ENCODE measurements at places on chromosomes 1 and 21.

DNA sequence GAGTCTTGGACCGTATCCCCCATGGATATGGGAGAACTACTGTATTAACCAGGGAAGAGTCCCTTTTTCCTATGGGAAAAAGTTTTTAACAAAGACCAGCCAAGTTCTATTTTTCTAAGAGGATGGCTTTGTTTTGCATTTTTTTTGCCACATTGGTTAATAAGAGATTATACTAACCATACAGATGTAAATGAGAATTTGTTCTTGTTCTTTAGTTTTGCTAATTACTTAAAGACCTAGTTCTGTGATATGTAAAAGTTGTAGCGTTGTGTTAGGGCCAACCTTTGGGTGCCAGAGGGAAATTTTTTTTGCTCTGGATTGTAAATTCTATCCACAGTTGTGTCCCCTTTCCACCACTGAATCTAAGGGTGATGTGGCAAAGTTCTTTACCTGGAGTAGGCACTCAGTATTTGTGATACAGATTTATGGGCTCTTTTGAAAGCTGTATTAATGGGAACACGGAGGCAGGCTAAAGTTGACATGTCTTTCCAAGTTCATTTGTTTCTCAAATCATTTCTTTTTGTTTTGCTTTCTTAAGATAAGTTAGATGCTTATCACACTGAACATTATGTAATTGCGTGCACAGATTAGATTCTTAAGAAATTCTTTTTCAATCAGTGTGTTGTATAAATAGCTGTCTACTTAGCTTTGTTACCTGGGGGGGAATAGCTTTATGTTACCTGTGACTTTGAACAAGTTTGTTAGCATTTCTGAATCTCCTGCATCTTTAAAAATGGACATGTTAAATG, 2.9 kb downstream of the SOAT1 start:
- no peak for DNase-seq

DNA sequence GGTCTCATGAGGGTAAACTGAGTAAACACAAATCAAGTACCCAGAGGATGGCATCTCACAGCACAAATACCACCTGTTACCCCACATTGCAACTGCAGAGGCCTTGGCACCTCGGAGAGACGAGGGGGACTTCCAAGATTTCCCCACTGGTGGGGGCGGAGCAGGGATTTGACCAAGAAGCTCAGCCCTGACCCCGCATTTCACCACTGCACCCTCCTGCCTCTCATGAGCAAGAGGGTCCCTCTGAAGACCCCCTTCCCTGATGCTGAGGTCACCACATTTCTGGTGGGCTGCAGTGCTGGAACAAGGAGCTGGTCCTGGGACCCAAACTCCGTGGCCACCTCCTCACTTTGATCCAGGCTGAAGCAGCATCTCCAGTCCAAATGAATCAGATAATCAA, 342.4 kb downstream of the NPHP4 start:
- DNase-seq, result no peak

DNA sequence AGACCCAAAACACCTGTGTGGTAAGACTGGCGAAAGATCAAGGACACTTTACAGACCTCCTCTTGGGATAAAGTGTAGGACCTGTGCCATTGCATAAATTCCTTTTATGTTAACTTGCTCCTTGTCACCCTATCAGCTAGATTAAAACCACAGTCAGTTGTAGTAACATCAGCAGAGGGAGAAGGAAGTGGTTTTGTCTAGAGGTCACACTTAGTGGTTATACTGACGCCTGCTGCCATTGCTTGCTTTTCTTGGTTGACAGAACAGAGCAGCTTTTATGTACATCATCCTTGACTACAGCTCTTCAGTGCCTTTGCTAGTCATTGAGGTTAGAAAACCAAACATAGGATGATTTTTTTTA, 101.4 kb downstream of the PBX1 start:
- no peak for DNase-seq

DNA sequence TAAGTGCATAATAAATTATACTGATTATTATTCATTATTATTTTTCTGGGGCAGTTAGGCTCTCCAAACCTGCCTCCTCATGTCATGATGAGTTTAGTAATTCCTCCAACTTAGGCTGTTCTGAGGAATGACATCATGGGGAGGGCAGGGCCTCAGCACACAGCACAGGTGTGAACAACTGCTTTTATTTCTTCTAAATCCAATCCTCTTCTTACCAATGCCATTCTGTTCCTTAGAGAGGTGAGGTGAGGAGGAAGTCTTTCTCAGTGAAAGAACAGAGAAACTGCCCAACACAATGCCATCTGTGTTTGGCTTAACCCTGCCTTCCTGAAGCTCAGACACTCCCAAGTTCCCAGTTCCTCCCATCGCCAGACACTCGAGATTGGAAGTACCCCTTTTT, 45.4 kb upstream of the WASF2 start:
- DNase-seq, result no peak

- no peak for DNase-seq
Observed at GRCh38 chr21:25845729-25846256, 111.0 kb downstream of the GABPA start.

GRCh38 chr21:35291973-35292627, 243.0 kb upstream of the RUNX1 start:
- no peak for DNase-seq

DNA sequence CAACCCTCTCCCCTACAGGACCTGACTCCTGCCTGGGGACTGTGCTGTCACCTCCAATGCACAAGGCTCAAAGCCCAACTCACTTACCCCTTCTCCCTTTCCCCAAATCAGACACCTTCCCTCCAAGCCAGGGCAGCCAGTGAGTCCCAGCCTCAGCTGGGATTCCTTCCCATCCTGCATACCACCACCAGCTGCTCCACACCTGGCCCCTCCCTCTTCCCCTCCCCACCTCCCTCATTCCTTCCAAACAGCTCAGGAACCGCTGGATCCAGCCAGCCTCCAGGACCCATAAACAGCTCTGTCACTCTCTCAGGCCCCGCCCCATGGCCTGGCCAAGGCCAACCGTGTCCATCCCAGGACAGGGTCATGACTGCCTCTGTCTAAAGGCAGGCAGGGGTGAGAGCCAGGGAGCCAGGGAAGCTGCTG, 41.4 kb downstream of the ACOT7 start:
- DNase-seq, result no peak

GRCh38 chr1:225813214-225813964, 3.5 kb downstream of the EPHX1 start:
- no peak for DNase-seq

DNA sequence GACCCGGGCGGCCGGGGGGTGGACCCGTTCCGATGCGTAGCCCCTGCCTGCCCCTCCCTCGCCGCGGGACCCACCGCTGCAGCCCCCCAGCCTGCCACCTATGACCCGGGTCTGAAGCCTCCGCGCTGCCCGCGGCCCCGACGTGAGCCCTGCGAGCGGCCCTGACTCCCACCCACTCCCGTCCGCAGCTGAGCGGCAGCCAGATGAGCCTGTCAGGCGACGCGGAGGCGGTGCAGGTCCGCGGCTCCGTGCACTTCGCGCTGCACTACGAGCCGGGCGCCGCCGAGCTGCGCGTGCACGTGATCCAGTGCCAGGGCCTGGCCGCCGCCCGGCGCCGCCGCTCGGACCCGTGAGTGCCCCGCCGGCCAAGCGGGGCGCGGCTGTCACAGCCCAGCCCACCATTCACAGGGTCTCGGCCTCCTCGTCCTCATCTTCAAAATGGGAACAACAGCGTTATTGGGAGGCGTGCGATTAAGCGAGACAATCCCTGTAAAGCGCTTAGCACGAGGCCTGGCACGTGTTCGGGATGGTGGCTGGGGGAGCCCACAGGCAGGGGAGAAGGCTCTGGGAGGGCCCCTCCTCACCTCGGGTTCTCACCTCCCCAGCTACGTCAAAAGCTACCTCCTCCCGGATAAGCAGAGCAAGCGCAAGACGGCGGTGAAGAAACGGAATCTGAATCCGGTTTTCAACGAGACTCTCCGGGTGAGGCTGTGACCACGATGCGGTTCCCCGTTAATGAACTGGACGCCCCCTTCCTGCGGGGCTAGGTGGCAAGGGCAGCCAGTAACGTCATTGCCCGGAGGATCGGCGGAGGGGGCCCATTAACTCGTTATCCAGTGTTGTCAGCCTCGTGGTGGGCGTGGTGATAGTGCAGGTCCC, 8.2 kb downstream of the SYTL1 start:
- no peak for DNase-seq

DNA sequence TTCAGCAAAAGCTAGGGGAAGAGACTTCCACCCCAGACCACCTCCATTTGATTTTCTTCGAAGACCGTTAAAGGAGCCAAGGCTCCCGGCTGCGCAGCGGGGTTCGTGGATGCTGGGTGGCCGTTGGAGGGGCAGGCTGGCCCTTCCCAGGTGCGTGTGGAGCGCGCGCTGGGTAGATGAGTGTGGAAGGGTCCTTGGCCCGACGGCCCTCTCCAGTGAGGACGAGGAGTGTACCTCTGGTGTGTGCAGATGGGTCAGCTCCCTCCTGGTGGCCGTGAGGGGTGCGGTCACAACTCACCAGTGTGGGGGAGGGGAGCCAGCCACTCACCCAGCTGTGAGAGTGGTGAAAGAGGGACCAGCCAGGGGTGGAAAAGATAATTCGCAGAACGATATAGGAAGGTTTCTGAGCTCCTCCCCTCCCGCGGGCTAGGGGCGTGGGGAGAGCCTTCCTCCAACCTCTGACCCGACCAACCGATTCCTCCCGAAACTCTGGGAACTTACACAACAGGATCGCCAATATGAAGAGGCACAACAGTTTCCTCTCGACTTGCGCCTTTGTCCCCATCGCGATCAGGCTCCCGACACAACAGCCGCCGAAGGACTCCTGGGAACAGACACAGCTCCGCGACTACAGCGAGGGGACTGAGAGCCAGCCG, at the start of gene F11R:
F11R (minus strand) TSS at position 644 of the 656 bp plus-strand sequence; CDS start at position 565, 79 bp downstream.
- DNase-seq, result no peak

- DNase-seq, result no peak
Observed at GRCh38 chr21:28826569-28826968, 166.1 kb downstream of the LTN1 start.

- no peak for DNase-seq
Observed at GRCh38 chr1:230211436-230212145, 144.6 kb downstream of the GALNT2 start.

DNA sequence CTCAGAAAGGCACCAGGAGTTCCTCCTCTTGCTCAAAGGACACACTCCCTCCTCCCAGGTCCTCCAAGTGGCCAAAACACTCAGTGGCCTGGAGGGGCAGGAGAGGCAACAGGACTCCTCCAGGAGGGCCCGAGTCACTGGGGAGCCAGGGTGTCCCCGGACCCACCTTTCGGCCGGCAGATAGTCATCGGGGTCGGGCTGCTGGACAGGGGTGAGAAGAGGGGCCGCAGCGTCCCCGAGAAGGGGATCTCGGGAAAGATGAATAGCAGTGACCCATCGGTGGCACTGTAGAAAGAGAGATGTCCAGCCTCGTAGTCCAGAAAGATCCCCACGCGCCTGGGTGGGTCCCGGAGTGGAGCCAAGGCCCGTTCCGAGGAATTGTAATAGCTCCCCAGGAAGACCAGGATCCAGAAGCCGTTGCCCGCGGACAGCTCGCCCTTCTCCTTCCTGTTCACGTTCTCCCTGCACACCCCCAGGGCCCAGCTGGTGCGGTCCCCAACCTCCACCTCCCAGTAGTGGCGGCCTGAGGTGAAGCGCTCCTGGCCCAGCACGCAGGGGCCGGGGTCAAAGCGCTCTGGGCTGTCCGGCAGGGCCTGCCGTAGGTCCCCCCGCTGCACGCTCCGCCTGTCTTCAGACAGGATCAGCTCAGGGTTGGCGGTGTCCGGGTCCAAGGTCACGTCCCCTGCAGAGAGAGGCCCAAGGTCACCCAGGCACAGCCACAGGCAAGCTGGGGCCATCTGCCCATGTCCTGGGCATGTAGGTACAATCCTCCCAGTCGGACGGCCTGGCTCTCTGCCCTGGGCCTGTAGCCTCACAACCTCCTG, 11.9 kb downstream of the TRIM11 start:
- DNase-seq, result no peak

DNA sequence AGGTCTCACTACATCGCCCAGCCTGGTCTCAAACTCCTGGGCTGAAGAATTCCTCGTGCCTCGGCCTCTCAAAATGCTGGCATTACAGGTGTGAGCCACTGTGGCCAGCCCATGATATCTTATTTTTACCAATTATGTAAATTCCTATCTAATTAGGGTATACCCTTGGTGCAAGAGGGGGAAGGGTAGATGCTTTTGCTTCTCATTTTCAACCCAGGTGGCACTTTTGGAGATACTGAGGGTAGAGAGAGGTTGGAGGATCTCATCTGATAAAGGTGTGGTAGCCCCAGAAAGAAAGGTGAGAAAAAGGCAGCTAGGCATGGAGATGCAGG, 17.4 kb downstream of the ENSA start:
- DNase-seq, result no peak

DNA sequence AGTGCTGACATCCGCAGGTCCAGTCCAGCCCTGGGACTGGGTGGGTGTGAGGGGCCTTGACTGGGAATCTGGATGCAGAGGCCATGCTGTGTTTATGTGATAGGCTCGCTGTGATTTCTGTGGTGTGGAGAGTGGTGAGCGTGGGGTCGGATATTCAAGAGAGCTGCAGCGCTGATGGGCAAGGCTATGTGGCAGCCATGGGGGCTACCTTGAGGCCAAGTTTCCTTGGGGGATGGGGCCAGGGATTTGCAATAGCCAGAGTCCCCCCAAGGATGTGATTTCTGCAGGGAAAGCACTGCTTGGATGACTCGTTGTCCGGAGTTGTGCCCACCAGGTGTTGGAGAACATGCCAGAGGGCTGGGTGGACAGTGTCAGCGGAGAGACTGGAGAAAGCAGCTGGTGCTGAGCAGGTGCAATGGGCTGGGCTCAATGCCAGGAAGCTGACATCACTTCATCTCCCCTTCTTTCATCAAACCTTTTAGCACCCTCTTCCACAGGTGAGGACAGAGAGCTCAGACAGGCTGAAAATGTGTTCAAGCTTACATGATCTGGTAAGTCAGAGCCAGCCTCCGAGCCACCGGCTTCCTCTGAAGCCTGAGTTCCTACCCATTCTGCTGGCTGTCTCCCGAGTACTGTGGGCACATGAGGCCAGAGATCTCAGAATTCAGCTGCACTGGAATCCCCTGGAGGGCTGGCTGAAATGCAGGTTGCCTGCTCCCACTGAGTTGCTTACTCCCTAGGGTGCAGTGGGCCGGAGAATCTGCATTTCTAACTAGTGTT, 132.9 kb downstream of the RHOU start:
- no peak for DNase-seq

GRCh38 chr1:7356079-7356478, 415.0 kb upstream of the VAMP3 start:
- DNase-seq, result no peak

Measured in activated naive CD4-positive, alpha-beta T cell (primary cell).